ENCODE measurements at places on chromosomes 3 and 15. TPM values are rescaled to one million over a fixed set of nuclear protein-coding genes. Genes with fewer than 3 reads are reported as not detected.

GRCh38 chr3:151107701-151108100, 22.2 kb downstream of the MED12L start:
- DNase-seq: no peak

DNA sequence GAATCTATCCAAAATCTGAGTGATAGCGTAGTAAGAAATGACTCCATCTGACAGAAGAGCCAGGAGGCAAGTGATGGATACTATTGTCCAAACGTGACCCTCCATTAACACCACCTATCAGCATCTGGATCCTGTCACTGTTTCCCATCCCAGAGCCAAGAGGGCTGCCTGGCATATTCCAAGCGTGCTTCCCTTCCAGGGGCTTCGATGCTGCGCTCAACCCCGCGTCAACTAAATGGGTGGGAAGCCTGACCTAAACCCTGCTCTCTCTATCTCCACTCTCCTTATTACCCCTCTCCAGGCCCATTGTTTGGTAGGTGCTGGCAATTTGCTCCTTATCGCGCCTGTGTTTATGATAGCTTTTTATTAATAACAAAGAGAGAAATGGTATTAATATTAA, 83.2 kb downstream of the NR2F2 start:
- DNase-seq: no peak

DNA sequence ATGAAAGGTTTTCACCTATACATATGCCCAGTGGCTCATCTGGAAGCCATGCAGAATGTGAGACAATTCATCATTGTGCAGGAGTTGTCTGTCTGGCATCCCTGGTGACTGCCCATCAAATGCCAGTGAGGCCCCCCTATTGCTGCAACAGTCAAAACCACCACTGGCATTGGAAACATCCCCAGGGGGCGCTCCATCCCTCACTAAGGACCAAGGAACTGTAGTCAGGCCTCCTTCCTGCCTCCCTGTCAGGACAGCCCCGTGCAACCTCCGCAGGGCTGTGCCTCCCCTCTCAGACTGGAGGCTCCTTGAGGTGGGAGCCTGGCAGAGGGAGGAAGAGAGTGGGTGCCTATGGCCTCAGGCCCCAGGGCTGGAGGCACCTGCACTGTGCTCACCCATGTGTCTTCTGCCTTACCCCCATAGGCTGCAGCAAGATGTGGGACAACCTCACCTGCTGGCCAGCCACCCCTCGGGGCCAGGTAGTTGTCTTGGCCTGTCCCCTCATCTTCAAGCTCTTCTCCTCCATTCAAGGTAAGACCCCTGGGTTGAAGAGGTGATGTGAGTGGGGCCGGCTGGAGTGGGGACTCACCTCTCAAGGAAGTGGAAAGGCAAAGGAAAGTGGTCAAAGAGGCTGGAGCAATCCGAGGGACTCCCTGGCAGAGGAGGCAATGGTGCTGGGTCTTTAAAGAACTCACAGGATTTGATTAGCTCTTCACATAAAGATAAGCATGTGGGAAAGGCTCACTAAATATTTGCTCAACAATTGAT, 16.5 kb downstream of the VIPR1 start:
- peak; percentile 33 for DNase-seq

- DNase-seq: no peak
Measured at GRCh38 chr3:55402886-55403609, 84.1 kb downstream of the WNT5A start.

GRCh38 chr15:85741021-85741421, 53.7 kb downstream of the KLHL25 start:
- no peak for DNase-seq

GRCh38 chr3:13280811-13281506, 139.2 kb downstream of the NUP210 start:
- DNase-seq: no peak

DNA sequence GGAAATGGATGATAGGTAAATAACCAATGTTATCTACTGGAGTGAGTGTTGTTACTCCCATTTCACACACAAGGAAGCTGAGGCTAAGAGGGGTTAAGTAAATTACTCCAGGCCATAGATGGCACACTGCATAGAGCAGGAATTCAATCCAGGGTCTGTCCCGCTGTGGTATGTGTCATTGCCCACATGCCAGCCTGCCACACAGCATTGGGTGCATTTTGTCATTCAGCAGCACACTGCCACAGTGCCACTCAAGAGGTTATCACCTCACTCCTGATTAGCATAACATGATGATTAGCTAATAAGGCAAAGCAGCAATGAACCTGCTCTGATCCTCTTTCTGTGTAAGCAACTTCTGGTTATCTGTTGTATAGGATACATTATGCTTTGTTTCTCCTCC, 157.4 kb upstream of the CTNNB1 start:
- no peak for DNase-seq

DNA sequence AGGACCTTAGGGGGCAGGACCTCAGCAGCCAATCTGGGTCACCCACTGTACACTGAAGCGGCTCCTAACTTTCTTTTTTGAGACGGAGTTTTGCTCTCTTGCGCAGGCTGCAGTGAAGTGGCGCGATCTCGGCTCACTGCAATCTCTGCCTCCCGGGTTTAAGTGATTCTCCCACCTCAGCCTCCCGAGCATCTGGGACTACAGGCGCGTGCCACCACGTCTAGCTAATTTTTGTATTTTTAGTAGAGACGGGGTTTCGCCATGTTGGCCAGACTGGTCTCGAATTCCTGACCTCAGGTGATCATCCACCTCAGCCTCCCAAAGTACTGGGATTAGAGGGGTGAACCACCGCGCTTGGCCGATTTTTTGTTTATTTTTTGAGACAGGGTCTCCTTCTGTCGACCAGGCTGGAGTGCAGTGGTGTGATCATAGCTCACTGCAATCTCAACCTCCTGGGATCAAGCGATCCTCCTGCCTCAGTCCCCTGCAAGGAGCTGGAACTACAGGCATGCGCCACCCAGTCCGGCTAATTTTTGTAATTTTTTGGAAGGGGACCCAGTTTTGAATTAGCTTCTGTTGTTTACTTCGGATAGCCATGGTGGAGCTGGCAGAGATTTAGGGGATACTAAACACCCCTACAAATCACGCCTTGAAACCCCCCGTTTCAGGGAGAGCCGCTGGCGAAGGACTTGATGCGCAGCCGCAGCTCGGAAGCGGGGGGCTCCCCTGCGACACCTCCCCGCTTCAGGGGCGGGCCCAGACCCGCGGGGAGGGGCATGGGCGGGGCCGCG, 1.5 kb upstream of the CLK3 start:
- DNase-seq: no peak

GRCh38 chr15:67720556-67721175, 104.6 kb upstream of the SKOR1 start:
- no peak for DNase-seq

GRCh38 chr15:52262364-52262763, 33.2 kb downstream of the MYO5C start:
- DNase-seq: no peak

GRCh38 chr15:83928392-83928734, 274.4 kb downstream of the ADAMTSL3 start:
- DNase-seq: no peak

The MYZAP gene
- total RNA-seq: 0.82 TPM

The NKIRAS1 gene
- total RNA-seq: 3.6 TPM

The ADAMTS9 gene
- total RNA-seq: not detected

The ZNF502 gene
- 1.9 TPM for total RNA-seq

The UPK1B gene
- total RNA-seq: not detected

All from T-cell (primary cell).